Memory B cell (primary cell): ENCODE measurements at places on chromosomes 11 and 22.

DNA sequence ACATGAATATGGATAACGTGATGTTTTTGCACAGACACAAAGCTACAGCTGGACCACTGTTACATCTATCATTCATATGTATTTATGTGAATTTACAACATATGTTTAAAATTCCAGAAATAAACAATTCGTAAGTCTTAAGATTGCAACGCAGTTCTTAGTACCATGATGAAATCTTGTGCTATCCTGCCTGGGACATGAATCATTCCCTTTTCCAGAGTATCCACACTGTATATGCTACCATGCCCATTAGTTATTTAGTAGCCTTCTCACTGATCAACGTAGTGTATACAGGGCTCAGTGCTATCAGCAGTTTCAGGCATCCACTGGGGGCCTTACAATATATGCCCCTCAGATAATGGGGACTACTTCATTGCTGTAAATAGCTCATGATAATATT is 4.3 kb downstream of the ATL3 start:
- no peak for DNase-seq

DNA sequence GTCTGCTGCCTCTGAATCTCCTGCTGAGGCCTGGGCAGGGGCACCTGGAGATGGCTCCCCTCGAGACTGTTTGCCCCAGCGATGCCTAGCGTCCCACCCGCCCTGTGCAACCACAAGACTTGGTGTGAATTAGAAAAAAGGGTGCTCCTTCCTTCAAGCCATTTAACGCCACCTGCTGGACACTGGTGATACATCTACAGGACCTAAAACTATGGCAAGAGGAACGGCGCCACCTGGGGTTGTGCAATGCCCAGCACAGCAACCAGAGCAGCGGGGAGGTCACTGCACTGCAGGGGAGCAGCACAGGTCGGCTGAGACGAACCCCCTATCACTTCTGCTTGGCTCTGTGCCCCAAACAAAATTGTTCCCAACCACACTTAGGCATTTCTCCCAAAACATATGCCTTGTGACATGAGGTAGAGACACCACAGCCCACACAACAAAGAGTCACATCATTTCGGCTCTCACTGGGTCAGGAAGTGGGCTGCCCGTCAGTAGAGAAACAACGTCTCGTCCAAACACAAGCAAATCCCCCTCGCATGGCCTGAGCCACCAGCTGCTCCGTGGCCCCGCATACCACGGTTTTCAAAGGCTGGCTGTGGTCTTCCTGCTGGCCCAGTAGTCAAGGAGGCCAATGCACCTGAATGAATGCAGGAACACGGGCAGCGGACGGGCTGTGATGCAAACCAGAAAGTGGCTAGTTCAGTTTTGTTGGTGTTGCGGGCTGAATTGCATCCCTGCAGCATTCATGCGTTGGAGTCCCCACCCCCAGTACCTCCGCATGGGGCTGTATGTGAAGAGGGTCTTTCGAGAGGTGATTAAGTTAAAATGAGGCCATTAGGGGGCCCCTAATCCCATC is 171.9 kb downstream of the SHANK2 start:
- no peak for DNase-seq

- DNase-seq: no peak
These were observed at the start of gene IFITM1 for GRCh38 chr11:313787-314553. TSS of gene IFITM1 (plus strand) at chr11:314040. CDS start at chr11:314171, 131 bp downstream.

- no peak for DNase-seq
These were observed 237.5 kb downstream of the MIAT start for GRCh38 chr22:26894766-26895485.

DNA sequence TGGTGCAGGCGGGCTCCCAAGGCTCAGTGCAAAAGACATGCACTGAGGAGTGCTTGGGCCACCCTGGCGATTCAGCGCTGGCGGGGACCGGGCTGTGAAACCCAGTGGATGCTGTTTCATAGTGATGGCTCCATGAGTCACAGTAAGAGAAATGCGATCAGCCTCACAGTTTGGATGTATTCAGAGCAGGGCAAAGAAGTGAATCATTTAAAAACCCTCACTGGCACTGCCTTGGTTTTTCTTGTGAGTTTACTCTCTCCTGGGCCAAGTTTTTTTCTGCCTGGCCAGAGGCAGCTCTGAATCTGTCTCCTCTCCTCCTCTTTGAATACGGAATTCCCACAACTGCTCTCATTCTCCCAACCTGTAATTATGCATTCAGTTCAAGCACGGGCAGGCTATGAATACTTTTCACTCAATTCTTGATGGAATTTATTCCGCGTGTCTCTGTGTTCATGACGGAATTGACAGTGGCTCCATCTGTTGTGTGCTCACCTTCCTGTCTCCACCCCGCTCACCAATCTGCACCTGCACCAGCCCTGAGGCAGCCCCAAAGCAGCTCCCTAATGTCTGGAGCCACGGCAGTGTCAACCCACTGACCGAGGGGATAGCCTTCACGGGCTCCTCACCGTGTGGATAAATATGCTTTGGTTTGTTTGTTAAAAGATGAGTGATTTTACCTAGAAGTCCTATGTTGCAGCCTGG is 14.9 kb downstream of the ADAMTS8 start:
- no peak for DNase-seq

- DNase-seq: no peak
These were observed 322.7 kb downstream of the CADM1 start for GRCh38 chr11:115181538-115181937.

GRCh38 chr22:48849219-48849912 is 978.3 kb downstream of the BRD1 start:
- DNase-seq: no peak

- DNase-seq: no peak
These were observed 84.5 kb downstream of the JRKL start for GRCh38 chr11:96474263-96474662.

GRCh38 chr11:124608147-124608546 is 3.1 kb upstream of the PANX3 start:
- DNase-seq: no peak

- DNase-seq: no peak
These were observed 342.6 kb upstream of the B3GAT1 start for GRCh38 chr11:134754521-134755198.

DNA sequence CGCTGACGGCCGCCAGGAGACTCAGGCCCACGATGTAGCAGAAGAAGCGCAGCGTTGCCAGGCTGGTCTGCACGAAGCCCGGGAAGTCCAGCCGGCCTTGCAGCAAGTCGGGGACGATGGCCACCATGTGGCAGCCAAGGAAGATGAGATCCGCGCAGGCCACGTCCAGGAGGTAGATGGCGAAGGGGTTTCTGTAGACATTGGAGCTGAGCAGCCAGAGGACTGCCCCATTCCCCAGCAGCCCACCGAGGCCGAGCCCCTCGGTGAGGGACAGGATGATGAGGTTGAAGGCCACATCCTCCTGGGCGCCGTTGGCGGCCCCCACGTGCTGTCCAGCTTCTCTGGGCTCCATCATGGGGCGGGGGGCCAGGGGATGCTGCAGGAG is 3.8 kb downstream of the MRGPRE start:
- DNase-seq: no peak

- DNase-seq: no peak
These were observed 13.0 kb upstream of the CDC42EP1 start for GRCh38 chr22:37547251-37547741.

DNA sequence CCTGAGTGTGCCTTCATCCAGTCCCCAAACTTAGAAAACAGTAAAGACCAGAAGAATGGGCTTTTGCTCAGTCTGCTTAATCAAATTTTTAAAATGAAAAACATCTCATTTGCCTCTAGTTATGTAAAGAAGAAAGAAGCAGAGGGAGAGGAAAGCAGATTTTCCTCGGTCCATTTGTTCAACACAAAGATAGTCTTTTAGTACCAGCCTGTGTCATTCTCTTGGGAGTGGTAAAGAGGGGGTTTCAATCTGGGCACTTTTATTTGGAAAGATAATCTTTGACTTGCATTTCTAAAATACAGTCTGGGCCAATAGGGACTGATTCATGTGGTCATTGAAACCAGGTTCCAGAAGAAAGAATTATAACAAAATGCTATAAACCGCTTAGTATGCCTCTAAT is 29.5 kb downstream of the KREMEN1 start:
- no peak for DNase-seq

- no peak for DNase-seq
These were observed 85.9 kb upstream of the PPARA start for GRCh38 chr22:46064228-46064965.

GRCh38 chr11:70517988-70518907 is 119.9 kb downstream of the CTTN start:
- no peak for DNase-seq

DNA sequence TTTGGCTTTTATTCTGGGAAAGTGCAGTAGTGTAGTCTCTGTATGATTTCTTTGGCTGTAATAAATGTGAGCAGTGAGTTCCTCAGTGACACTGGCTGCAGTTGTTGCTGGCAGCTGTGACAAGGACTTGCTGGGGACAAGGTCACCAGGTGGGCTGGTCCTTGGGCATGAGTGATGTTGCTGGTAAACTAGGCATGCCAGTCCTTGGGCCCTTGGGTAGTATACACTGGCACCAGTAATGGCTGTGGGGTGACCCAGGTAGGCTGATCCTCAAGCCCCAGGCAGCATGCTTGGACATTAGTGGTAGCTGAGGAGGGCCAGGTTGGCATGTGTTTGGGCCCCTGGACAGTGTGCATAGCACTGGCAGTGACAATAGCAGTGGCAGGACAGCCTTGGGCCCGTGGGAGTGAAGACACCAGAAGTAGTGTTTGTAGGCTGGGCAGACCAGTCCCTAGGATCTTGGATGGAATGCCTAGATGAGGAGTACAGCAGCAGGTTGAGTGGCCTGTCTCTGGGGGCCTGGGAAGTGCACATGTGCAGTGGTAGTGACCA is 164.3 kb downstream of the GUCY1A2 start:
- no peak for DNase-seq

DNA sequence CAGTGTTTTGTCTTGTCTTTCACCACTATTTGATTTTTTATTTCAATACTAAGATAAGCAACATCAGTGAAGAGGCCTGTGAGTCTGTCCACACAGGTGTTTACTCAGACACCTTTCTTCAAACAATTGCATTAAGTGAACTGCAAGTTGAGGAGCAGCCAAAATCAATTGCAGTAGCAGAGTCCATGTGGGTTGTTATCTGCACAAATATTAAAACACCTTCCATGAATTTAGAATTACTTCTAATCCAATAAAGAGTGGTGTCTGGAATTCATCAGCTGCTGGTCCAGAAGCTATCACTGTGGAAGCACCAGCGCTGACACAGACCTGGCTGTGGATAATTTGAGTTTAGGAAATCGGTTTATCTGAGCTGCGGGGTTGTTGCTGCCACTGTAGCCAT is 83.5 kb upstream of the FAT3 start:
- DNase-seq: no peak

- DNase-seq: no peak
These were observed 66.2 kb downstream of the CCDC81 start for GRCh38 chr11:86440843-86441242.

DNA sequence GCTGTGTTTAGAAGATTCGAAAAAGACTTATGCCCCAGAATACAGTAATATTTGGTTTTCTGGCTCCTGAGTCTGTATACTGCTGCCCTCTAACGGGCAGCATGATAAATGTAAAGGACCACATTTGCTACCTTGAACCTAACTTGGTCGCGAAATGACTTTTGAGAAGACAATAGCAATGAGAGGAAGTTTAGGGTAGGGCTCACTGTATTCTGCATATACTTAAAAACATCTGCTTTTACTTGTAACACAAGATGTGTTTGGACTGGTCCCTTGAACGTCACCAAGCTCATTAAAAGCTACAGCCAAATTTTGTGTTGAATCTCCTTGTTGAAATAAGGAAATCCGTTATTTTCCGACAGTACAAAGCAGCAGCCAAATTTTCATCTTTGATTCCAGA is 309.1 kb downstream of the SWAP70 start:
- DNase-seq: peak; percentile 23

GRCh38 chr11:124834526-124835180 is 30.6 kb upstream of the ROBO3 start:
- DNase-seq: no peak

DNA sequence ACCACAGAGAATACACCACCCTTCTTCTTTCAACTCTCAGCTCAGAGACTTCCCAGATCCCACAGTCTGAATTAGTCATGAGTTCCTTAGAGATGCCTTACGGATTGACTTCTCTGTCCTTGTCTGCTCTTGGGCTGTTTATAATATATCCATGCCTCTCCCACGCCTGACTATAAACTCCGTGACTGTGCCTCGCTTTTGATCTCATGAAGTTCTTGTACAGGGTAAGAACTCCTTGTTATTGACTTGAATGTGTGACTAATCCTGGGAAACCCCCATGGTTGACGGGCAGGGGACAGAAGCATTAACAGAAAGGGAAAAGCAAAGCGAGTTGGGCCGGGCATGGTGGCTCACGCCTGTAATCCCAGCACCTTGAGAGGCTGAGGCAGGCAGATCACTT is 62.4 kb upstream of the POU2AF1 start:
- DNase-seq: no peak

- no peak for DNase-seq
These were observed 50.0 kb downstream of the SBF2 start for GRCh38 chr11:10243896-10244575.

GRCh38 chr11:22602504-22602903 is 23.1 kb downstream of the FANCF start:
- DNase-seq: no peak

DNA sequence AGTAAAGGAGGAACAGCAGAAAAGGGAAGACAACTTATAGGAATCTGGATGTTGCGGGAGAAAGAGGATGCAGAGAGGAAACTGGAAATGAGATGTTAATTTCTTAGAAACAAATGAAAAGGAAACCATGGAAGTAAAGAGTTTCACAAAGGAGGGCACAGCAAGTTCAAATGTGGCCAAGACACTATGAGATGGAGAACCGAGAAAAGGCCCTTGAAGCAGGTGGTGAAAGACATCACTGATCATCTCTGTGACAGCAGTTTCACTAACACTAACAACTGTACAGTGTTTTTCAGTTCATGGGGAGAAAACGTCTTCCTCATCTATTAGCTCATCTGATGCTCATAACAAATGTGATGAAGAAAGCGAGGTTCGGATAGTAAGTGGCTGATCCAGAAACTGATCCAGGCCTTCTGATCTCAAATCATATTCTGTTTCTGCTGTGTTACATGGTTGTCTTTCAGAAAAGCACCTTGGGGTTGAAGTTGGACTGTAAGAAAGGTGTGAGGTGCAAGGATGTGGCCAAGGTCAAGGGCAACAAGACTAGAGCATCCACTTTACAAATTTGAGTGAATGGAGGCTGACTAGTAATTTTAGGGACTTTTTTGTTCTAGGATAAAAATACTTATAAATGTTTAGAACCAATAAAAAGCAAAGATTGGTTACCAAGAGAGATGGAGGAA is 492.1 kb upstream of the CADM1 start:
- DNase-seq: no peak

- no peak for DNase-seq
These were observed 2069.3 kb upstream of the RAG2 start for GRCh38 chr11:38667359-38667758.

DNA sequence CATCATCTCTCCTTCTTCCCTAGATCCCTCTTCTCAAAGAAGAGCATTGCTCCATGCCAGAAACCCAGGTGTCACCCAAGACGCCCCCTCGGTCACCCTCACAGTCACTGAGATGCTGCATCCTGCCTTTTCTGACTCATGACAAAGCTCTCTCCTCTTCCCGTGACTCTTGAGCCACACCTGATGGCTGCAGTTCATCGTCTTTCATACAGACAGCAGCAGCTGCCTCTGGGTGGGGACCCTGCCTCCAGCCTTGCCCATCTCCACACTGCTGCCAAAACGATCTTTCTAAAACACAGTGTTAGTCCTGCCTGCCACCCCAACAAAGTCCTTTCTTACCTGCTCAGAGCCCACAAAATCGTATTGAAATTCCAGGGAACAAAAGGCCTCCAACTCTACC is 44.8 kb downstream of the BUD13 start:
- no peak for DNase-seq

- DNase-seq: no peak
These were observed 30.8 kb downstream of the RSPH14 start for GRCh38 chr22:23110922-23111527.

GRCh38 chr22:32319861-32320406 is 37.7 kb upstream of the RFPL3 start:
- DNase-seq: no peak
